ENCODE measurements at places on chromosomes 12 and 14.

GRCh38 chr14:21505012-21505553, 6.1 kb downstream of the METTL3 start:
- no peak for DNase-seq

- no peak for DNase-seq
These were observed 167.3 kb upstream of the GRIN2B start for GRCh38 chr12:14148489-14149270.

- no peak for DNase-seq
These were observed 1.8 kb upstream of the ZNF839 start for GRCh38 chr14:102317564-102318248.

DNA sequence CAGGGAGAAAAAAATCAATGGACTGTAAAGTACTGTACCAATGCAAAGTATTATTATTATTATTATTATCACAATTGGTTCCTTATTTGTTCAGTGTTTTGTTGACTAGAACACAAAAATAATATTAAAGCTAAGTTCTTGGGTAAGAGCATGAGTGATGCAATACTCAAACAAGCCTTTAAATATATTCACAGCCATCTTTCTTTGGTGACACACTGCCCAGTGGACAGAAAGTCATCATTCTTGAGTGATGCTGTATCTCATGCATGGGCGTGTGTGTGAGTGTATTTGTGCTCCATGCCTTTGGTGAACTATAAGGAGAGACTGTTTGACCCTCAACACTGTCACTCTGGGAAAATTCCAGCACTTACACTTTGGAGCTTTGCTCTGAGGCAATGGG, 93.6 kb downstream of the KCNK10 start:
- DNase-seq = no peak

GRCh38 chr12:70177631-70178030, 65.6 kb upstream of the CNOT2 start:
- DNase-seq = no peak

DNA sequence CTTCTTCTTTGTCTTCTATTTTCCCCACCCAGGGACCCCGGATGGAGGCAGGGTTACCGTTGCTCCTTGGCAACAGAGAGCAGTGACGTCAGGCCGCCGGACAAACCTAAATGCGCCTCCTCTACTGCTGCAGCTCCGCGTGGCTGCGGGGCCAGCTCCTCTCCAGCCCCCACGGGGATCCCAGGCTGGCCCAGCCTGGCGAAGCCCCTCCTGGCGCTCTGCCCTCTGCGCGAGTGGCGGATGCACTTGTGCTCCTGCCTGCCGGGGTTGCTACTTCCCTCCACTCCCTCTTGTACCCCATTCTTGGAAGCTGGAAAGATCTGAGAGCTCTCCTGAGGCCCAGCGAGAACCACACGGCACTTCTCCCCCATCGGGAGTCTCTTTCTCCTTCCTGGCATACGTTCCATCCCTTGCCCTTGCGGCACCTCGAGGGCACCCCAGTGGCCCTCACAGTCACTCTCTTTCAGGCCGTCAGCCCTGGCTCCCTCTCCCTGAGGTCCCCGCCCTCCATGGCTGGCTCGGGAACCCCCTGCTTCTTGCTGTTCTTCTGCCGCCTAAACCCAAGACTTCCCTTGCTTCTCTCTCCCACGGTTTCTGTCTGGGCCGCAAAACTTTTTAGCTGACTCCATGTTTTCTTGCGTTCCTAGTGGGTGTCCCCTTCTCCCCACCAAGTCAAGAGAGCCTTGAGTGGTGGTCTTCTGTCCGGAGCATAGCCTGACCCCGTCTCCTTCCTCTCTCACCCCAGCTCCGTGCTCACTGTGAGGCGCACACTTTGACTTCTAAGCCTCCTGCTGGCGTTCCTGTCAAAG, 121.7 kb downstream of the PAPOLA start:
- no peak for DNase-seq

DNA sequence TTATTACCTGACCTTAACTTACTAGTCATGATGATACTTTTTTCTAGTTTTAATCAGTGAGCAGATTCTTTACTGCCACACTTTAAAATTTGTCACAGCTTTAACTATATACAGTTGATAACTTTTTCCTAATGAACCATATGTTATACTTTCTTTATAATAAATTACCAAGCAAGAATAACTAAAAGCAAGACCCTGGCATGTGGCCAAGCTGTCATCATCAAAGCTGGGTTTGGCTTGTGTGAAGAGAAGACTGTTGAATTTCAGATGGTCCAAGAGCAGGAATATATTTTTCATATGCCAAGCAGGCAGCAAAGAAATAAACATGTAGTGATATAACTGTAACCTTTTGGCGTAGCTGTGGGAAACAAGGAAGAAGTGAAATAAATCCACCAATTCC, 93.5 kb downstream of the PUS7L start:
- DNase-seq = no peak

DNA sequence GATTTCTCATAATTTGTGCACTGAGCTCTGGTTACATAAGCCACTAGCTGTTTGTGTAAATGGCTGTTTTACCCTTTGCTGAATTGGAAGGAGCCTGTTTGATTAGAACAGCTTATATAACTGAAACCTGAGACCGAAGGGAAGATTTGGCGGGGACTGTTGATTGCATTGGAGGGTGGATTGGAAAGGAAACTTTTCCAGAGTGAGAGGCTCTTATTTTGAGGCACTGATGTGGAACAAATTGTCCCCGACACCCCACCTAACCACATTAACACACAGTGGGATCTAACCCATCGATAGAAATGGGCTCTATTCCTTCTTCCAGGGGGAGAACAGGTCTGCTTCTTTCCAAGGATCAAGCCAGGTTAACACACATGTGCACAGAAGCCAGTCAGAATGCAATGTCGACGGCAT, 51.7 kb downstream of the TMEM30B start:
- no peak for DNase-seq

- no peak for DNase-seq
These were observed 6.7 kb upstream of the CACNA2D4 start for GRCh38 chr12:1924996-1925683.

GRCh38 chr12:62270384-62270783, 10.2 kb downstream of the USP15 start:
- no peak for DNase-seq

DNA sequence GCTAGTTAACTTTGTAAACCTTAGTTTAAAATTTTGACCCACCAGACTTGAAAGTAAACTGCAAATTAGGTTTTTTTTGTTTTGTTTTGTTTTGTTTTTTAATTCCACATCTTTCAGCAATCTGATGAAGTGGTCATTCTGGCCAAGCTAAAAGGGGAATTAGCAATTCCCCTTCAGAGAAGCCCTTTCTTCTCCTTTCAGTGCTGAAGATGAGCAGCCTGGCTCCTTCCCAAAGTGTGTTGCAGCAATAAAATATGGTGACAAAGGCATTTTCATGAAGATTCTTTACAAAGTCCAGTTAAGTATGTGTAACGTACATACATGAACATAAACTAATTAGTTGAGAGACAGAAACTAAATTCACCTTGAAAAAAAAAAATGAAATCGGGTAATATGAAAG, 380.1 kb downstream of the NOVA1 start:
- no peak for DNase-seq

GRCh38 chr12:95303476-95303875, 85.9 kb downstream of the VEZT start:
- DNase-seq = no peak

DNA sequence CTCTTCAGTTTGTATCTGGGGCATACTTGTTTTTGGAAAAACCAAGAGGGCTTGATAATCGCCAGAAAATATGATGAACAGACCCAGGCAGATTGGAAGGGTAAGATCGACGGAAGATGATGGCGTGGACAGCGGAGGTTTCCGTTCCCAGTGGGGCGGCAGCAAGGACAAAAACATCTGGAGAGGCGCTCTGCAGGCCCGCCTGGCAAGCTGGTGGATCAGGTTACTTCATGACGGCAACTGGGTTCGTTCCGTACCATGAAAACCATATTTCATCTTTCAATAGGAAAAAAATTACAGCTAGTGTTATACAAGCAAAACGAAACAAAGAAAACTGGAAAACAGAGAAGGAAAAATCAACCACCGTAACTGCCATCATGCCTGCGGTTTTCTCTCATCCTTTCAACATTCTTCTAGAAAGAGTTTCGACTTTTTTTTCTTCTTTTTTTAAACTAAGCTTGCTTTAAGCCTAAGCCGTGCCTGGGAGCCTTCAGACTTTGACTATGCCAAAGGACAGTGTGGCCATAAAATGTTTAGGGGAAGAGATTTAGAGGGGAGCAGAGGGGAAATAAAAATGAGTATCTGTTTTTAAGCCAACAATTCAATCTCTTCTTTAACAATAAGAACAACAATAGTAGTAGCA, 210.5 kb downstream of the FOXN3 start:
- no peak for DNase-seq

DNA sequence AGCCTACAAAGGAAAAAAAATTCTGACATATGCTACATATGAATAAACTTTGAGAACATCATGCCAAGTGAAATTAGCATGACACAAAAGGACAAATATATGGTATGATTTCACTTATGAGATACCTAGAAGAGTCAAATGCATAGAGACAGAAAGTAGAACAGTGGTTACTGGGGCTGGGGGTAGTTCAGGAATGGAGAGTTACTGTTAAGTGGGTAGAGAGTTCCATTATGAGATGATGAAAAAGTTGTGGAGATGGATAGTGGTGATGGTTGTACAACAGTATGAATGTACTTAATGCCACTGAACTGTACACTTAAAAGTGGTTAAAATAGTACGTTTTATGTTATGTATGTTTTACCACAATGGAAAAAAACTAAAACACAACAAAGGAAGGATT, 92.3 kb downstream of the SCAF11 start:
- no peak for DNase-seq

DNA sequence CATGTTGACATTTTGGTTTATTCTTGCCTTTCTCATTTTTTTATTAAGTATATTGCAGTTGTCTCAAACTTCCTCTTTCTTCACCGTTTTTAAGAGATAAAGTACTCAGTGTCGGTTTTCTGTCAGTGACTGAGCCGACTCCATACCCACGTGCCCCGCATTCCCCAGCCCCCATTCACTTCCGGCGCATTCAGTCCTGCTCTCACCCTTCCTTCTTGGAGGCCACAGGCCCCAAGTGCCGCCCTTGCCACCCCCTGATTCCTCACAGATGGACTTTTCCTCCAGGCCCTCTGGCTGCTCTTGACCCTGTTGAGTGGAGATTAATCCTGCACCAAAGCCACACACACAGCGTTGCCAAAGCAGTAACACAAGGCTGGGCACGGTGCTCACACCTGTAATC, 19.1 kb upstream of the DNAH10 start:
- no peak for DNase-seq

DNA sequence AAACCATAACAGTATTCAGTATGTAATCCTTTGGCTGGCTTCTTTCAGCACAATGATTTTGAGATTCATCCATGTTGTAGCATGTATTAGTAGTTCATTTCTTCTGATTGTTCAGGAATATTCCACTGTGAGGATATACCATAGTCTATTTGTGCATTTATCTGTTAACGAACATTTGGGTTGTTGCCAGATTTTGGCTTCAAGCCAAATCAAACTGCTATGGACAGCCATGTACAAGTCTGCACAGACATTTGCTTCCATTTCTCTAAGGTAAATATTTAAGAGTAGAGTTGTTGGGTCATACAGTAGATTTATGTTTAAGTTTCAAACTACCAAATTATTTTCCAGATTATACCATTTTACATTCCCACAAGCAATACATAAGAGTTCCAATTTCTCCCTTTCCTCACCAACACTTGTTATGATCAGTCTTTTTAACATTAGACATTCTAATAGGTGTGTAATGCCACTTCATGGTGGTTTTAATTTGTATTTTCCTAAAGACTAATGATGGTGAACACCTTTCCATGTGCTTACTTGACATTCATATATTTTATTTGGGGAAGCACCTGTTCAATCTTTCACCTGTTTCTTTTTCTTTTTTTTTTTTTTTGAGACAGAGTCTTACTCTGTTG, 56.6 kb downstream of the ZFYVE21 start:
- no peak for DNase-seq

- no peak for DNase-seq
These were observed 126.7 kb upstream of the HIF1A start for GRCh38 chr14:61568572-61569011.

DNA sequence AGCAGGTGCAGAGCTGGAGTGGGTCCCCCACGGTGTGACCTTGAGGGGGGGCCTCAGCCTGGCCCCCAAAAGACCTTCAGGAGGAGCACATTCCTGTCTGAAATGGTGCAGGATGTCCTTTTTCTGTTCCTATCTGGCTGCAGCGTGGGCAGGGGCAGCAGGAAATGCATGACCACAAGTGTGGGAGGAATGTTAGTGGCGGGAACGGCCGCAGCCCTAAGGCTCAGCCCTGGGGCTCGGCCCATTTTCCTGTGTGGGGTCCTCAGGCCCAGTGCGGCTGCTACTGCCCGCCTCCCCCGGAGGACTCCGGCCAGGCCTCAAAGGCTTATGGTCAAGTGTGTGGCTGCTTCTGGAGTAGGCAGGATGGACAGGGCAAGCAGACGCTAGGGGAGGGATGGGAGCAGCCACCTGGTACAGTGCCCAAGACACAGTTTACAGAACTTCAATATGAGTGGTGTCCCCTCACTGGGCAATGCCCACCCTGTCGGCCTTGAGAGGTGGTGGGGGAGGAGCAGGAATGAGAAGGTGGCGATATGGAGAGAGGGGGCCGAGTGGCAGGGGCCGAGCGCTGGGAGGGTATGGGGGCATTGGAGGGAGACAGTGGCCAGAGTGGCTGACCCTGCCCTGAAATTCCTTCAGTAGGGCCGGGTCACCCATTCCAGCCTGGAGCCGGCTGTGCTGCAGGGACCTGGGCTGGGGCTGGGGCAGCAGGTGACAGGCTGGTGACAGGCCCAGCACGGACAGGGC, 137.4 kb downstream of the CALM1 start:
- DNase-seq = no peak

GRCh38 chr14:69354383-69355153, 43.5 kb downstream of the ERH start:
- DNase-seq = no peak

DNA sequence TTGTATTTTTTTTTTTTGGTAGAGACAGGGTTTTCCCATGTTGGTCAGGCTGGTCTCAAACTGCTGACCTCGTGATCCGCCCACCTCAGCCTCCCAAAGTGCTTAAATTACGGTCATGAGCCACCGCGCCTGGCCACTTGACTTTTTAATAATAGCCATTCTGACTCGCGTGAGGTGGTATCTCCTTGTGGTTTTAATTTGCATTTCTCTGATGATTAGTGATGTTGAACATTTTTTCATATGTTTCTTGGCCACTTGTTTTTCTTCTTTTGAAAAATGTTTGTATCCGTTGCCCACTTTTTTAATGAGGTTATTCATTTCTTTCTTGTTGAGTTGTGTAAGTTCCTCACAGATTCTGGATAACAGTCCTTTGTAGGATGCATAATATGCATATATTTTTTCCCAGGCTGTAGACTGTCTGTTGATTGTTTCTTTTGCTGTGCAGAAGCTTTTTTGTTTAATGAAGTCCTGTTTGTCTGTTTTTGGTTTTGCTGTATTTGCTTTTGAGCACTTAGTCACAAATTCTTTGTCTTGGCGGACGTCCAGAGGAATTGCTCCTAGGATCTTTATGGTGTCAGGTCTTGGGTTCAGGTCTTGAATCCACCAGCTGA, 10.3 kb upstream of the PGAM5 start:
- peak; percentile 3 for DNase-seq

DNA sequence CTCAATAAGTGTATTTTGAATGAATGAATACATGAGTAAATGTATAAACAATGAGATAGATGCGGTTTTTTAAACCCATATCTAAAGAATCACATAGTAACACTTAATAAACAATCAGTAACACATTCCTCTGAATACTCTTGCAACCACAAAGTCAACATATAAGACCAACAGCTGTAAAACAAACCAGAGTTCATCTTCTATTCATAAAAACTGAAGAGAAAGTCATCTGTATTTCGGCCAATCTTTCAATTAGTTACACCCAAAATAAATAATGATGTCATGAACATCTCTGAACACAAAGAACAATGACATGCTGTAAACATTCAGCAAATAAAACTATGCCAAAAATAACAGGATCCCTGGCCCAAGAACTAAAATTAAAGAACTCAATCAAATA, 47.2 kb downstream of the ARMH4 start:
- peak; percentile 18 for DNase-seq

Data from AG09309 (cell line).